ENCODE measurements at places on chromosomes 2 and 18. TPM values are rescaled to one million over a fixed set of nuclear protein-coding genes. Genes with fewer than 3 reads are reported as not detected.

- no peaks in the 10 kb centered on the region for H3K36me3 ChIP-seq
- H3K4me3 ChIP-seq = no peak overlapping the region
- no peak for DNase-seq
- H3K27me3 ChIP-seq = no peaks in the 10 kb centered on the region
- no peak overlapping the region for H3K27ac ChIP-seq
- H3K4me1 ChIP-seq = no peaks in the 10 kb centered on the region
These were observed 181.0 kb downstream of the ZNF516 start for GRCh38 chr18:76314015-76314414.

DNA sequence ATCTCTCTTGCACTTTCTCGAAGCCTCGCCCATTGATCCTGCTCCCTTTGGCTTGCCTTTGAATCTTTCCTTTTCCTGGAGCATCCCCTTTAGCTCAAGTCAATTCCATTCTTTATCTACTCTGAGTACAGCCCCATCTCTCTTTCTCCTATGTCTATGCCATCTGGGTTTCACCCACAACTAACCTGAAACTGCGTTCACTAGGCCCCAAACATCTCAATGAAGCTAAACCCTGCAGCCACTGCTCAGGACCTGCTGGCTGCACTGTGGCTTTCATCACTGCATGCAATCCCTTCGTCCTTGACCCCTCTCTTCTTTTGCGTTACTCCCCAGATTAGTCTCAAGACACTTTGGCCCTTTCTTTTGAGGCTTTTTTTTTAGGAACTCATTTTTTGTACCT is 81.6 kb upstream of the CYRIA start:
- H3K27ac ChIP-seq = no peak overlapping the region
- no peak for DNase-seq
- peaks cover 7% of the 10 kb centered on the region for H3K4me1 ChIP-seq
- no peaks in the 10 kb centered on the region for H3K36me3 ChIP-seq
- H3K27me3 ChIP-seq = peaks cover 17% of the 10 kb centered on the region

DNA sequence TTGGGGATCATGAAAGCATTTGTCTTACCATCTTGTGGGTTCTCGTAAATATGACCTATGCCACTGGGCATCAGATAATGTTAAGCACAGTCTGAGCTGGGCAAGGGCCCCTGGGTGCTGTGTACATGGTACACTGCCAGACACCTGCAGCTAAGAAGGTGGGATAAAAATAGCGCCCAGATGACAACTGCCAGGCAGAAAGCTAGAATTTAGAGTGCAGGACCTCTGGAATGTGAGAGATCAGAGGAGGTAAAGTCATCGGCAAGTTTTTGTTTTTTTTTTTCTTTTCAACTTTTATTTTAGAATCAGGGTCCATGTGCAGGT is 53.8 kb upstream of the CYRIA start:
- no peak for DNase-seq
- H3K36me3 ChIP-seq = no peaks in the 10 kb centered on the region
- H3K4me3 ChIP-seq = no peak overlapping the region
- H3K4me1 ChIP-seq = no peaks in the 10 kb centered on the region

The C2orf78 gene
- not detected for total RNA-seq

The FRZB gene
- not detected for total RNA-seq

DNA sequence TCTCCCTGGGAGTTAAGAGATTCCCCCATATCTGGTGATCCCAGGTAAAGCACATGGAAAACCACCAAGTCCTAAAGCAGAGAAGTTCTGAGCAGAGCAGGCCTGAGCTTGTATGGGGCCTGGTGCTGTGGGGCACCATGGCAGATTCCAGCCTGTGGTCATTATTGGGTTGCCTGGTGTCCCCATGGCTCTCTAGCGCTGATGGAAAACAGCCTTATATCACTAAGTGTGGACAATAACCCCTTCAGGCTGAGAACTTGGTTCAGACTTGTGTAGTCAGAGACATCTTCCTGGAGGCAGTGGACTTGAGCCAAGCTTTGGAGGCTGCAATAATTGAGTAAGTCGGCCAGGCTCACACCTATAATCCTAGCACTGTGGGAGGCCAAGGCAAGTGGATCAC is 96.8 kb downstream of the MCFD2 start:
- H3K27ac ChIP-seq = no peak overlapping the region
- no peaks in the 10 kb centered on the region for H3K36me3 ChIP-seq
- no peak for DNase-seq
- H3K4me3 ChIP-seq = no peak overlapping the region

Measured in activated naive CD8-positive, alpha-beta T cell treated with anti-CD3 and anti-CD28 coated beads for 36 hours (primary cell).